ENCODE measurements at places on chromosomes 12 and 14. TPM values are rescaled to one million over a fixed set of nuclear protein-coding genes. Genes with fewer than 3 reads are reported as not detected.

Gene NFE2
- 0.28 TPM for total RNA-seq

Gene B4GALNT3
- not detected for total RNA-seq

Gene GTF2H3
- total RNA-seq, result 53.0 TPM

Gene ANO2
- total RNA-seq, result not detected

Gene TTLL5
- 15.0 TPM for total RNA-seq

Gene TESPA1
- not detected for total RNA-seq

Gene LRP1-AS
- not detected for total RNA-seq

Gene TPH2
- total RNA-seq, result not detected

Gene PLEKHG7
- total RNA-seq, result under 0.01 TPM

Gene PLEKHH1
- under 0.01 TPM for total RNA-seq

Gene ATF1
- 20.6 TPM for total RNA-seq

Gene APEX1
- 141 TPM for total RNA-seq

Gene ENDOU
- total RNA-seq, result under 0.01 TPM

Gene INHBC
- not detected for total RNA-seq

Gene HHIPL1
- 0.56 TPM for total RNA-seq

Gene OAS3
- 4.4 TPM for total RNA-seq

Gene ACIN1
- 73.8 TPM for total RNA-seq

Gene DLGAP5
- total RNA-seq, result 40.3 TPM

Gene MYH6
- total RNA-seq, result not detected

Gene TMEM119
- 8.1 TPM for total RNA-seq

Gene RAD9B
- 0.18 TPM for total RNA-seq

Gene ALX1
- total RNA-seq, result not detected

Gene ZDHHC22
- total RNA-seq, result not detected

Gene SIRT4
- 2.0 TPM for total RNA-seq

Gene KRT6C
- not detected for total RNA-seq

Gene SLC4A8
- total RNA-seq, result 5.2 TPM

Gene ABHD12B
- total RNA-seq, result 0.18 TPM

Gene MSI1
- total RNA-seq, result not detected

Measured in IMR-90 (cell line).